ENCODE measurements at places on chromosomes 2 and 18. TPM values are rescaled to one million over a fixed set of nuclear protein-coding genes. Genes with fewer than 3 reads are reported as not detected.

Gene DYNAP
- not detected for polyA plus RNA-seq

Gene RAB31
- polyA plus RNA-seq, result 32.5 TPM

Gene MBD1
- 64.7 TPM for polyA plus RNA-seq

Gene NDC80
- polyA plus RNA-seq, result 24.3 TPM

Gene LONRF2
- 3.1 TPM for polyA plus RNA-seq

Gene RBFA
- 29.7 TPM for polyA plus RNA-seq

Gene SKOR2
- not detected for polyA plus RNA-seq

Gene LOXL3
- polyA plus RNA-seq, result 10.2 TPM

Gene SLC38A11
- polyA plus RNA-seq, result 5.7 TPM

Gene IHH
- polyA plus RNA-seq, result 1.6 TPM

Gene SERPINB13
- not detected for polyA plus RNA-seq

Gene PSD4
- 9.2 TPM for polyA plus RNA-seq

Gene GALR1
- 0.07 TPM for polyA plus RNA-seq

Gene LHCGR
- polyA plus RNA-seq, result 0.29 TPM

Gene ZC3H15
- 98.7 TPM for polyA plus RNA-seq

Gene GPBAR1
- 2.3 TPM for polyA plus RNA-seq

Gene TUBA4B
- 0.87 TPM for polyA plus RNA-seq

Gene AMER3
- polyA plus RNA-seq, result not detected

Gene NAT8
- polyA plus RNA-seq, result 25.5 TPM

Gene NCKAP5
- polyA plus RNA-seq, result 8.4 TPM

Gene MYL1
- polyA plus RNA-seq, result not detected

Gene TWIST2
- 4.6 TPM for polyA plus RNA-seq

Gene CFAP65
- 0.24 TPM for polyA plus RNA-seq

Gene CDH2
- polyA plus RNA-seq, result 75.4 TPM

Gene NOL4
- 3.8 TPM for polyA plus RNA-seq

Gene CHRNG
- 0.81 TPM for polyA plus RNA-seq
